ENCODE measurements at places on chromosomes 5 and 9.

DNA sequence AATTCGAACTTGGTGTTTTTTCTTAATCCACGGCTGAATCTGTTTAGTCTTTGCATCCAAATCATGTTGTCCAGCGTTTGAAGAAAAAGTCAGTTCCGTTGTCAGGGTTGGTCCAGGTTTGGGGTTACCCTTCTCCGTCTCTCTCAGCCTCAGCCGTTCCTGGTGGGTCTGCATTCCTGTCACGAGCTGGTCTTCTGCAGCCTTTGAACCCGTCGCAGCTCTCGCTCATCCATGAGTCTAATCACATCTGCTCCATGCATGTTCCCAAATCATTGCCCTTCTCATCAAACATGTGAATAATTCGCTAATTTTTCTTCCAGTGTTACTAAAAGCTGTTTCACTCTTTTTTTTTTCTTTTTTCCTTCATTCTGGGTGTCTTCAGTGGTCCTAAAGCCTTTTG, 39.0 kb upstream of the EXOC3 start:
- DNase-seq = no peak

- no peak for DNase-seq
Observed at GRCh38 chr5:112257976-112258375, 161.1 kb downstream of the EPB41L4A start.

DNA sequence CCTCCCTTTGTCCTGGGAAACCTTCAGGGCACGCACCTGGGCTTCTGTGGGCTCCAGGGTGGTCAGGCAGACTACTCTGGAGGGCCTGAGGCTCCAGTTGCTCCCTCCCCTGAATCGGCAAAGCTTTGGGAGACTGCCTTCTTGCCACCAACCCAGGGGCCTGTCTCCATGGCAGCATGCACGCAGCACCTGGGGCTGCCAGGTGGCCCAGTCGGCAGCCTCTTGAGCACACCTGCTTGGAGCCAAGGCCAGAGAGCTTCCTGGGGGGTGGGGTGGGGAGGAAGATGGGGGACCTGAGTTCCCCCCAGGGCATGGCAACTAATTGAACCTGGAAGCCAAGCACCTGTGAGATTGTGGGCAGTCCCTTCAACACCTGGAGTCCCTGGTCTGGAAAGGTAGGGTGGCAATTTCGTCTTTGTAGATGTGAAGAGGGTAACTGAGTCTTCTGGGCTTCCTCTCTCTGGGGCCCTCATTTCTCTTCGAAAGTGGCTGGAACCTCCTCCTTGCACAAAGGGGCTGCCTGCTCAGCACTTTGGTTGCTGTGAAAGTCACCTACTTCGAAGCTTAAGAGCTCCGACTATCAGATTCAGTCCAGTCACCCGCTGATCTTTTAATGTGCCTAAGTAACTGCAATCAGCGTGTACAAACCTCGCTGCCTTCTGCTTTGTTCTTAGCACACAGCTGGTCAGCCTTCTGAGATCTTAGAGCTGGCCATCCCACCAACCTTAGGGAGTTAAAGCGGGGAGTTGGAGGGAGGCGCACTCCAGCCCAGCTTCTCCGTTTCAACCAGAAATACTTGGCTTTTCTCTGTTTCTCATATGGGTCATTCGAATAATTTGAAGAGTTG, 4.0 kb downstream of the RNF183 start:
- DNase-seq = no peak

GRCh38 chr5:746258-746761, 38.2 kb downstream of the ZDHHC11B start:
- no peak for DNase-seq

- no peak for DNase-seq
Observed at GRCh38 chr5:61357745-61358144, 25.7 kb downstream of the ZSWIM6 start.
